ENCODE measurements at places on chromosomes 5 and 9.

GRCh38 chr9:135374591-135374990, 105.0 kb upstream of the PPP1R26 start:
- no peak for DNase-seq

GRCh38 chr9:110089681-110090370, 118.1 kb downstream of the C9orf152 start:
- DNase-seq, result no peak

DNA sequence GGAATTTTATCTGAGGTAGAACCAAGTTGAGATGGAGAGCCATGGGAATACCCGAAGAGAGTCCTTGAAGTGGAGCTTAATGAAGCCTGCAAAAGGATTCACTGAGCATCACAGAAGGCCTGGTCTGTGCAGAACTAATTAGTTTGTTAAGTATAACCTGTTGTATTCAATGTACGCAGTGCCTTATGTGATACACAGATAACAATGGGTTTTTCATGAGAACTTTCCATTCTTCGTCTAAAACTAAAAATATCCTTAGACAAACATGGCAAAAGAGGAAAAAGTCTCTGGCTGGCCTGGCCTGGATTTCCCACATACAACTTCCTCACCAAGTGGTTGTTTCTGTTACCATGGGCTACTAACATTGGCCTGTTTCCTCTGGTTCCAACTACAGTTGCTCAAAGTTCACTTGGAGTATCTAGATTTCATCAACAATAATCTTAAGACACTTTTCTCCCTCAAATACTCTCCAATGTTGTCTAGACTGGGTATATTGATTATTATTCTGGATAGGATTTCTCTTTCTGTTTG, 237.6 kb upstream of the ZNF462 start:
- DNase-seq, result no peak

- no peak for DNase-seq
Observed at GRCh38 chr5:64876203-64876602, 107.5 kb downstream of the CWC27 start.

DNA sequence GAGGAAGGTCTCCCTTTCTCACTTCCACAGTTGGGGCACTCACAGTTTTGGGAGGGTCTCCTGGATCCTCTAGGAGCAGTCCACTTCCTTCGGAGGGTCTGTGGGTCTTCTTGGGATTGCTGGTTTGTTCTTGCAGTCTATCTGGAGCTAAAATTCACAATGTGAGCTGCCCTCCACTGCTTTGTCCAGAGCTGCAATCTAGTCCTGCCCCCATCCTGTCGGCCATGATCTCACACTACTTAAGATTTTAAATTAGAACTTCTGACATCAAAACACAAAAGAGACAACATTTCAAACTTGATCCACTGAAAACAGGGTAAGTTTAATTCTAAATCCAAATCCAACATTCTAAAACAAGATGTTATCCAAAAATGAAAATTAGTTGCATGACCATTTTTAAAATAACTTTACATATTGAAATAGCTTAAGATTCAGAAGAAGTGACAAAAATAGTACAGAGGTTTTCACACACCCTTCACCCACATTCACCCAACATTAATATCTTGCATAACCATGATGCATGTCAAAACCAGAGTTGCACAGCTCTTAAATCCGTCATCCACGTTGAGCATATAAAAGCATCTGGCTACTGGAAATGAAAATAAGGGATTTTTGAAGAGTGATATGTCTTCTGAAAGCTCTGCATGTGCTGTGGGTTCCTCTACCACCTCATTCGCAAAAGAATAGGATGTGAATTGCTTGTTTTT, 113.7 kb upstream of the EPB41L4A start:
- DNase-seq, result no peak

DNA sequence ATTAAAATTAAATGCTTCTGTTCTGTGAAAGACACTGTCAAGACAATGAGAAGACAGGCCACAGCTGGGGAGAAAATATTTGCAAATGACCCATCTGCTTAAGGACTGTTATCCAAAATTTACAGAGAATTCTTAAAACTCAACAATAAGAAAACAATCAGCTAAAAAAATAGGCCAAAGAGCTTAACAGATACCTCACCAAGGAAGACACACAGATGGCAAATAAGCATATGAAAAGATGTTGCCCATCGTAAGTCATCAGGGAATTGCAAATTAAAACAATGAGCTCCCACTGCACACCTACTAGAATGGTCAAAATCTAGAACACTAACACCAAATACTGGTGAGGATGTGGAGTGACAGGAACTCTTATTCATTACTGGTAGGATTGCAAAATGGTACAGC, 10.3 kb downstream of the WNK2 start:
- DNase-seq, result no peak

DNA sequence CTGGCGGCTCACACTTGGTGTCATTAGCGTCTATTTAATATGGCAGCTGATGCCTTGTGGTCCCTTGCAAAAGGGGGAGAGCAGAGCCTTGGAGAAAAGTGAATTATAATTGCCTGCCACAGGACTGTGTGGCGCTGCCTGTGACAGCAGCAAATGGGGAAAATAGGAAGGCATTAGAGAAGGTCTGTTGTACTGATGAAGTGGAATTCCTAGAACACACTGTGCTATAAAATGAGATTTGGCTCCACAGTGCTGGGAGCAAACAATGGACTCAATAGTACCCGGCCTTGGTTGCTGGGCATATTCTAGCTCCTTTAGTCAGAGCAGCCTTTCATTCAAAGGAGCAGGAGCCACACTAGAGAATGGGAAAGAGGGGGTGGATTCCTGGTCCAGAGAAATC, 21.3 kb downstream of the SEMA6A start:
- DNase-seq, result no peak

- no peak for DNase-seq
Observed at GRCh38 chr5:24703934-24704333, 59.2 kb upstream of the CDH10 start.

- no peak for DNase-seq
Observed at GRCh38 chr5:6616632-6617031, 16.2 kb downstream of the NSUN2 start.

DNA sequence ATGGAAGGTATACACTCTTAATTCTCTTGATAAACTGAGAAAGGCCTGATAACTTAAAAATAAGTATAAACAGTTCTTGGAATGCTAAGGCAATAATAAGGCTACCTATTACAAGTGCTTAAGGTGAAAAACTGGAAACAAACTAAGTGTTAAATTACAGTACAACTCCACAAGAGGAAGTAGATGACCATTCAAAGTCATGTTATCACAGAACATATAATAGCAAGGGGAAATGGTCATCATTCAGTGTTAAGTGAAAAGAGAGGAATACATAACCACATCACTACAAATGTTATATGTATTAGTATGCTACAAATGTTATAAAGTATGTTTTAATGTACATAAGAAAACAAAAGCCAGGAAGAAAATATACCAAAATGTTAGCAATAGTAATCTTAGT, 135.9 kb downstream of the CCDC192 start:
- DNase-seq, result no peak

GRCh38 chr9:70385426-70385825, 29.0 kb downstream of the KLF9 start:
- DNase-seq, result no peak

- DNase-seq, result no peak
Observed at GRCh38 chr5:38607396-38607795, 51.0 kb upstream of the LIFR start.

DNA sequence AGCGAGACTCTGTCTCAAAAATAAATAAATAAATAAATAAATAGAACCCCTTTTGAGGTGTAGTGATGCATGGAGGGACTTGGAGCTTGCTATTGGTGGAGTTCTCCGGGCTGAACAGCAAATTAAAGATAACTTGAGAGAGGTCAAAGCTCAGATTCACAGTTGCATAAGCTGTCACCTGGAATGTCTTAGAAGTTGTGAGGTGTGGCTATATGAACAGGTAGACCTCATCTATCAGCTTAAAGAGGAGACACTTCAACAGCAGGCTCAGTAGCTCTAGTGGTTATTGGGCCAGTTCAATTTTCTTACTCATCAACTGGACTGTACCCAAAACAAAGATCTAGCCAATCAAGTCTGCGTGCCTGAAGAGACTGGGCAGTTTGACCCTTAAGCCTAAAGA, 11.7 kb upstream of the STING1 start:
- no peak for DNase-seq

- no peak for DNase-seq
Observed at GRCh38 chr9:106324591-106325280, 538.2 kb upstream of the ZNF462 start.

All from NCI-H187 treated with DMSO at 0.1 percent for 48 hours (cell line).